ENCODE measurements at places on chromosomes 2 and 18.

DNA sequence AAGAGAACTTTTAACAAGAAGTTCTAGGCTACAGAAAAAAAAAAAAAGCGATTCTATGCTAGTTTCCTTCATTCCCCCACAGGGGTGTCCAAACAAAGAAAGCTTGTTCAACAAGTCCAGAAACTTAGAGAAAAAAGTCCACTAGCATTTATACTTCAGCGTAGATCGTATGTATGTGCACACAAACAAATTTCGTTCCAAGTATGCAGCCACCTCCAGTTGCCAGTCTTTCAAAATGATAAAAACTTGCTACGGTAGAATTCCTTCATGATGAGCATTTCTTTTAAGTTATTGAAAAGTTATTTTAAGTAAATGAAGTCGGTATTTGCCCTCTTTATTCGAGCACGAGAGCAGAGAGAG lies 3.7 kb upstream of the OTX1 start:
- no peak for DNase-seq

DNA sequence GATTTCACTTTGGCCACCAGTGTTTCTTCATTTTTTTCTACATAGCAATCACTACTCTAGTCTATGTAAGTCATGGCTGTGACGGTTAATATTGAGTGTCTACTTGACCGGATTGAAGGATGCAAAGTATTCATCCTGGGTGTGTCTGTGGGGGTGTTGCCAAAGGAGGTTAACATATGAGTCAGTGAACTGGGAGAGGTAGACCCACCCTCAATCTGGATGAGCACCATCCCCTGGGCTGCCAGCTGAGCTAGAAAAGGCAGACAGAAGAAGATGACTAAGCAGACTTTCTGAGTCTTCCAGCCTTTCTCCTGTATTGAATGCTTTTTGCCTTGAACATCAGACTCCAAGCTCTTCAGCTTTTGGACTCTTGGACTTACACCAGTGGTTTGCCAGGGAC lies 265.0 kb upstream of the SLC8A1 start:
- peak; percentile 76 for DNase-seq

GRCh38 chr2:240431271-240431660 lies 4.2 kb upstream of the GPC1 start:
- DNase-seq: no peak

GRCh38 chr2:122378521-122378920 lies 623.1 kb downstream of the TSN start:
- no peak for DNase-seq

DNA sequence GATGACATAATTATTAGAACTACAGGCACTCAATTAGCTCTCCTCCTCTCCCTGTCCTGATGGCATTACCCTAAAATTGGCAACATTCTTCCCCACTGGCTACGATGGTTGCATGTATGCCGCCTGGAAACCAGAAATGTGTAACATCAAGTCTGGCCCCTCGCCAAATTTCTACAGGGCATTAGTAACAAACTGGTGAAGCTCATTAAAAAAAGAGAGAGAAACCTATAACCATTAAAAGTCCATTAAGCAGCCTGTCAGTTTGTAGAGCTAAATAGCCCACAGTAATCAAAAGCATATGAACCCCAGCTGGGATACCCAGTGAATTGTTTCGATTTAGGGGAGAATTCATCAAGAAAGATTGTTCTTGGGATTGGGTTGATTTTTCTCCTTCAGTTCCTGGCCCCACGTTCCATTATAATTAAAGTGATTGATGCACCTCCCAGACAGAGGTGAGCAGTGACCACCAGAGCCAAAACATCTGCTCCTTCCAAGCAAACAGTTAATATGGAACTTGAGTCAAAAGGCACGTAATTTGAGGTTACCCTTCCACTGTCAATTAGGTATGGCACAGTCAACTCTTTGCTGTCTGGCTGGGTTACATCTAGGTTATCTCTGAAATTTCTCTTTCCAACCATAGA lies 208.6 kb downstream of the C1D start:
- no peak for DNase-seq

DNA sequence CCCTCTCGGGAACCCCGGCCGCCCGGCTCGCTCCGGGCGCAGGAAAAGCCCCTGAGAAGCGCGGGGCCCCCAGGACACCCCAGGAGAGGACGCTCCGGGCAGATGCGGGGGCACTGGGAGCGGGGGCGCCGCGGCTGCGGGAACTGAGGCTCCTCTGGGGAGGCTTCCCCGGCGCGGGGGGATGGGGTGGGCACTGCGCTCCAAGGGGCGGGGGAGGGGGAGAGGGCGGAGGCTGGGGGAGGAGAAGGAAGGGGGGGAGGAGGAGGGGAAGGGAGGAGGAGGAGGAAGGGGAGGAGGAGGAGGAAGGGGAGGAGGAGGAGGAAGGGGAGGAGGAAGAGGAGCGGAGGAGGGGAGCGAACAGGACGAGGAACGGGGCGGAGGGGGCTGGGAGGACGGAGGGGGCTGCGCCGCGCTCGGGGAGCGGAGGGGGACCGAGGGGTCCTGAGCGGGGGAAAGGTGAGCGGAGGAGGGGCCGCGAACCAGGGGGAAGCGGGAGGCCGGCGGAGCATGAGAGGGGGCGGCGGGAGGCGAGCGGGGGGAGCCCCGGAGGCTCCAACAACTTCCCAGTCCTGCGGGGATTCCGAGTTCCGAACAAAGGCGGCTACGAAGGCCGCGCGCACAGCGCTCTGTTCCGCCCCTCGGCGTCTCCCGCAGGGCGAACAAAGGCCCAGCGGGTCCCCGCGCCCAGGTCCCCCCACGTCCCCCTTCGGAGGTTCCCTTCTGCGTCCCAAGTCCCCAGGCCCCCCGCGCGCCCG lies 742 bp downstream of the PXDN start:
- no peak for DNase-seq

DNA sequence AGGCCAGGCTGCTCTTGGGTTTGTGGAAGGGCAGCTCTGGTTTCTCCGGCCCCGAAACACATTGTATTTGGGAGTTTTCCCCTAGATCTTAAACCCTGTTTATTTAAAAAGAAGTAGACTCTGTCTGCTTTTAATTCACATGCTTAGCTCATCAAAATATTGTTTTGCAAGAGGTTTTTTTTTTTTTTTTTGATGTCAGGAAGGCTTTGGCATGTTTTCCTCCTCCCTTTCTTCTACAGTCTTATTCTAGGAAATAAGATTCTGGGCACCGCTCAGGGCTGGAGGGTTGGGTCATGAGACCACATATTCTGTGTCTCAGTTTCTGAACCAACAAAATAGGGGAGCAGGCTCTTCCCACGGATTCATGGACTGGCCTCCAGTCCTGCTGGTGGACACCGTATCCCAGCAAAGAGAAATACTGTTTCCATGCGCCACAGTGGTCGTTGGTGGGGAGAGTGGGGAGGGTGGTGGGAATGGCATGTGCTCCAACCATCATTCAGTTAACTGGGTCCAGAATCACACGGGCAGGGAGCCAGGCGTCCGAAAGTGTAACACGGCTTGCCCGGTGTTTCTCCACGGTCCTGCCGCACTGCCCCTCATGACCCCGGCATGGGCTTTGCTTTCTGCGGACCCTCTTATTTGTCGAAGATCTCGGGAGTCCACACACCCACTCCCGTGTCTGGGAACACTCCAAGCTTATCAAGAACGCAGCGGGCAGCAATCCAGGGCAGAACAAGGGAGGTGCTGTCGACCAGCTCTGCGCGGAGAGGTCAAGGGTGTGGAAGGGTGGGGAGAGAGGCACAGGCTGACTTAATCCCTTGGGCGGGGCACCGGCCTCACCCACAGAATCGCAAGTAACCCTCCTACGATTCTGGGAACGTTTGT lies 176.7 kb downstream of the GLI2 start:
- no peak for DNase-seq

GRCh38 chr2:199757233-199757870 lies 93.6 kb downstream of the FTCDNL1 start:
- no peak for DNase-seq

DNA sequence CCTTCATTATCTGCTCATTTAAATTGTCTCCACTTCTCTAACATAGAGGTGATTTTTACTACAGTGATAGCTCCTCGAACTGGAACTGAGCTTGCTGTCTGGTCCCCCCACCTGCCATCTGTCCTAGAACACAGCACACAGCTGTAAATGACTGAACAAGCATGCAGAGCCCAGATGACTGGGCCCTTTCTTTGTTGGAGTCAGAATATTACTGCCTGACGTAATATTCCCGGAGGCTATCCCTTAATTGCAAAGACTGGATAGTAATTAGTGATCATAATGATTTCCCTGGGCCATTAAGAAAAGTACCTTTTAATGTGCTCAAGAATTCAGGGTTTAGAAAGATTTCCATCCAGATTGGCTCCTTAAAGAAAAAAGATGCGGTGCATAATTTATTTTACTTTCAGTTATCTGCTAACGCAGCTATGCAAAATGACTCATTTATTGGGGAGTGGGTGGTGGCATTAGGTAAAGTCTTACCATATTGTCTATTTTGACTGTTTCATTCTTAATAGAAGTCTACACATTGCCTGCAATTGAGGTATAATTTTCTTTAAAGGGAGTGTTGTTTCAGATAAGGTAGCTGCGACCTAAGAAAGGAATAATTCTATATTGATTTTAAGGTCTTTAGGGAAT lies 84.4 kb downstream of the MAP4K4 start:
- no peak for DNase-seq

- DNase-seq: no peak
These were observed 41.1 kb downstream of the STK17B start for GRCh38 chr2:196130039-196130825.

GRCh38 chr2:105072039-105072438 lies 34.2 kb downstream of the MRPS9 start:
- DNase-seq: no peak

DNA sequence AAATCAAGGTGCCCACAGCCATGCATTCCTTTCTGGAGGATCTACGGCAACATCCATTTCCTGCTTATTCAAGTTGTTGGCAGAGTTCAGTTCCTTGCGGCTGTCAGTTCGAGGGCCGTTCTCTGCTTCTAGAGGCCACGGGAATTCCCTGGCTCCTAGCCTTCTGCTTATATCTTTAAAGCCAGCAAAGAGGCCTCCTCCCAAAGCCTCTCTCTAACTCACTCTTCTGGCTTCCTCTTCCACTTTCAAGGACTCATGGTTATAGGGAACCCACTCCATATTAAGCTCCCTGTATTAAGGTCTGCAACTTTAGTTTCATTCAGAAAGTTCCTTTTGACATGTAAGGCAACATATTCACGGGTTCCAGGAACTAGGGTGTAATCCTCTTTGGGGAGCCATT lies 150.1 kb upstream of the RMP24 start:
- DNase-seq: no peak

GRCh38 chr2:172470958-172471922 lies 43.9 kb downstream of the ITGA6 start:
- no peak for DNase-seq

All from GM04503 (cell line).